HFF-Myc (cell line): ENCODE measurements at places on chromosomes 2 and 18.

DNA sequence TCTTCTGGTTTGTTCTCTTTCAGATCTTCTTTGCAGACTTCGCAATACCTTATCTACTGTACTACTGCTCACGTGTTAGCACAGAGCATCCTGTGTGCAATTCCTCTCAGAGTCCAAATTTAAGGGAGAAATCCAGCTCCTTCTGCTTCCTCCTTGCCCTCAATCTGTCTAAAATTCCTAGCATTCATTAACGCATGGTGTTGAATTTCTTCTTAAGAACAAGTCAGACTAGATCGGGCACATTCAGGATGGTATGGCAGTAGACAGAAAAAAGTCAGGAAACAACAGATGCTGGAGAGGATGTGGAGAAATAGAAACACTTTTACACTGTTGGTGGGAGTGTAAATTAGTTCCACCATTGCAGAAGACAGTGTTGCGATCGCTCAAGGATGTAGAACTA lies 206.1 kb upstream of the CDH7 start:
- no peak for DNase-seq

- no peak for DNase-seq
Observed at GRCh38 chr2:20539133-20539719, 92.4 kb downstream of the RHOB start.

DNA sequence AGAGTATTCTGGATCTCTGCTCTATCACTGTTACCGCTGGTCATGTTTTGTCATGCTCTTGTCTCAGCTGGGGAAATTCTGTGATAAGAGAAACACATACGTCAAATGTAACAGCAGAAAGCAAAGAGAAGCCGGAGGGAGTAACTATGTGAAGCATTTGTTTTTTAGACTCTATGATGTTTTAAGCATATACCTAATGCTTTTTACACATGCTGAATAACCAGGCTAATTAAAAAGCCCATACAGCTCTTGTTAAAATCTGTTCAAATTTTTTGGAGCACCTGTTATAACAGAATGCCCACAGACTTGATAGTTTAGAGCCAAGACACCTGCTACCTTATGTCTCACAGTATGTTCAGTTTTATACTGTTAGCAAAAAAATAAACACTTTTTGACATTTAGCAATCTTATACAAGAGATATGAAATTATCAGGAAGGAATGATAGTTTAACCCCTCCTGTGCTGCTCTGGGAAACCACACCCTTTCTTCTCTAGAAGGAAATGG lies 92.3 kb upstream of the TANK start:
- no peak for DNase-seq

- no peak for DNase-seq
Observed at GRCh38 chr18:33593261-33593660, 15.2 kb downstream of the ASXL3 start.

- no peak for DNase-seq
Observed at GRCh38 chr18:44482761-44483160, 197.9 kb upstream of the SETBP1 start.

DNA sequence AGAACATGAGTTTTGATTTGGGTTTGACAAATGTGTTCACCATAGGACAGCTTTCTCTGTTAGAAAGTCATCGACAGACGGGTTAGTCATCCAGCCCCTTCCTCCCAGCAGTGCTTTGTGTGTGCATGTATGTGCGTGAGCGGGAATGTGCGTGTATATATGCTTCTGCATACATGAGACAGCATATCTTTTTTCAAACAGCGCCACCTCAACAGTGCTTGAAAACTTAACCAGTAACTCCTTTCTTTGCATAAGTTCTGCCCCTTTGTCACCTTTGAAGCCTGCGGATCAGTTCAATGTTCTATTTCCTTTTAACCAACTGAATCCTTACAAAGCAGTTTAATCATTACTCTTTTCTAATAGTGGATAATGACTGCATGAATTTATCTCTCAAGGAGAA lies 351.4 kb downstream of the LPIN1 start:
- no peak for DNase-seq

GRCh38 chr18:26574958-26575864 lies 26.9 kb upstream of the KCTD1 start:
- peak; percentile 3 for DNase-seq

DNA sequence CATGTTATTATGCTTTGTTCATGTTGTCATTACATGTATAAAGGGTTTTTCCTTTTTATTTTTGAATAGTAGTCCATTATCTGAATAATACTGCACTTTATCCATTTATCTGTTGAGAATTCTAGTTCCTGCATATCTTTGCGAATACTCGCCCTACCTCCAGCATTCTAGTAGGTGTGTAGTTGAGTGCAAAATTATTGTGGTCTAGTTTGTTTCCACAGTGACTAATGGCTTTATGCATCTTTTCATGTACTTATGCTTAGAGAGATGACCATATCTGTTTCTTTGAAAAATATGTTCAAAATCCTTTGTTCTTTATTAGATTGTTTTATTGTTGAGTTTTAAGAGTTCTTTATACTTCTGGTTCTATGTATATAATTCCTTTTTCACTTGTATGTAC lies 48.8 kb downstream of the EIF5B start:
- DNase-seq, result no peak

DNA sequence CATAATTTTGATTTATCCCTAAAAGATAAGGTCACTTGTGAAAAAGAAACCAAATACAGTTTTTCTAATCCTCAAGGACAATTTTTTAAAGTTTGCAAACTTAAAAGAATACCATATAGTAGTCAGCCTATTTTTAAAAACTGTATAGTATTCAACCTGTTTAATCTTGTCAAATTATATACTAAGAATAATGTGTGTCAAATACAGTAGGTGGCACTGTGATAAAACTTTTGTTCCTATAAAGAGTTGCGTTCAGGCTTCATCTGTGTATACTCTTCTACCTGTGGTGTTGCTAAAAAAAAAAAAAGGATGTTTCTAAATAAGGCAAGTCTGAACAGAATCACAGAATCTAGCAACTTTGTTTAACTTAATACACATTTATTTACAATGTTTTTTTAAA lies 68.6 kb downstream of the CCDC138 start:
- DNase-seq, result no peak

DNA sequence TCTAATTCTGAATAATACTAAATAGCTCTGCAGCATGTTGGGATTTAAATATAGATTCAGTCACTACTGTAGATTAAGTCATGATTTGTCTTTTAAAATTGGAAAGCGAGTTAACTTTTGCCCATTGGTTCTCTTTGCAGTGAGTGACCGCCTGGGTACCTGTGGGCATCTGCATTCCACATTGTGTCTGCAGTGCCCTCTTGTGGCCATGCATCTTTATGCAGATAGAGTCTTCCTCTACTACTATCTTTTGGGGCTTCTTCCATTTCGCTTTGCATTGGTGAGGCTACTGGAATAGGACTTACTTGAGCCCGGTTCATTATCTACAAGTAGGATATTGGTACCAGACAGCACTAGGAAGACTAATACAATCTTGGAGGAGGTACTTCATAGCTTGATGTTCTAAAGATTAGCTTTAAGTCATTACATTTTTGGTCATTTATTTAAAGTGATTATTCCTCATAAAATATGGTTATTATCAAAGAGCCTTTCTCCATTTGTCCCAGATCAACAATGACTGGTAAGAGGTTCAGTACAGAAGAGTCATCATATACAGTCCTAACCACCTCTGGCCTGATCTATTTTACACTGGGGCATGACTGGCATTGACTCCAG lies 203.0 kb downstream of the SOCS6 start:
- DNase-seq, result peak; percentile 14

- no peak for DNase-seq
Observed at GRCh38 chr18:47721876-47722275, 208.6 kb downstream of the SMAD2 start.
